ENCODE measurements at places on chromosomes 2 and 18.

DNA sequence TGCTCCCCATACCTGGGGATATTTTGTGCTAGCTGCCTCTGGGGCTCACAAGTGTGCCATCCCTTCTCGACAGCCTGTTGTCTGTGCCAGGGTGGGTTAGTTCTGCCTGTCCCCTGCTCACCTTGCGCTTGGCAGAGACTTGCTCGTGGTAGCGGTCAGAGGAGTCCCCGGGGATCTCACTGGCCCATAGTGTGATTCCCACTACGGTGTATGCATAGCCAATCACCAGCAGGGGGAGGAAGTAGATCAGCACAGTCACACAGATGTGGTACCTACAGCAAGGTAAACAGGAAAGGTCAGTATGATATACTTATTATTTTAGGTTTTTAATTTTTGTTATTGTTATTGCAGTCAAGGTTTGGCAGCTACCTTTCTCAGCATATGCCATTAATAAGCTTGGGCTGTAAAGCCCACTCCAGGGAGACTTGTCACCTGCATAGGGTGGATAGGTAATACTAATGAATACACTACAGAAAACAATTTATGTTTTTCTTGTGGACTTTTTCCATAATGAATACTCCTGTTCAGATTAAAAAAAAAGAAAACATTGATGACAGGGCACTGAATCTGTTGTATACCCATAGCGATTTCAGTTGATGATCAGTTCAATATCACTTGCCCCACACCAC lies 95.2 kb downstream of the POLE4 start:
- no peak for DNase-seq

- no peak for DNase-seq
Measured at GRCh38 chr2:53770264-53770663, 2.7 kb downstream of the CHAC2 start.

DNA sequence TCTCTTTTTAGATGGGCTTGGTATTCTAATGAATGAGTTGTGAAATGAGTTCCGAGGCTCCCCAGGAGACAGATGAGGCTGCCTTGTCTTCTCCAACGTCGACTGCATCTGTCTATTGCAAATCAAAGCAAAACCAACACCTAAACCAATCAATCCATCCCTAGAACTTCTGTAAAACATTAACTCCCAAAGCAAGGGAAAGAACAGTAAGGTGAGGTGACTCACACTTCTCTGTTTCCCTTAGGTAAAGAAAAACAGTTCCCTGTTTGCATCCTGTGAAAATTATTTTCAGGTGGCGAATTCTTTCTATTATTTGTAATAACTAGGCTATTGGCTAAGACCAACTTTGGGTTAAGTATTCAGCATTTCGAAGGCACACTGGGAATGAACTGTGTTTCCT lies 249.4 kb downstream of the EPHA4 start:
- no peak for DNase-seq

GRCh38 chr2:43611987-43612894 lies 16.4 kb upstream of the THADA start:
- peak; percentile 64 for DNase-seq

DNA sequence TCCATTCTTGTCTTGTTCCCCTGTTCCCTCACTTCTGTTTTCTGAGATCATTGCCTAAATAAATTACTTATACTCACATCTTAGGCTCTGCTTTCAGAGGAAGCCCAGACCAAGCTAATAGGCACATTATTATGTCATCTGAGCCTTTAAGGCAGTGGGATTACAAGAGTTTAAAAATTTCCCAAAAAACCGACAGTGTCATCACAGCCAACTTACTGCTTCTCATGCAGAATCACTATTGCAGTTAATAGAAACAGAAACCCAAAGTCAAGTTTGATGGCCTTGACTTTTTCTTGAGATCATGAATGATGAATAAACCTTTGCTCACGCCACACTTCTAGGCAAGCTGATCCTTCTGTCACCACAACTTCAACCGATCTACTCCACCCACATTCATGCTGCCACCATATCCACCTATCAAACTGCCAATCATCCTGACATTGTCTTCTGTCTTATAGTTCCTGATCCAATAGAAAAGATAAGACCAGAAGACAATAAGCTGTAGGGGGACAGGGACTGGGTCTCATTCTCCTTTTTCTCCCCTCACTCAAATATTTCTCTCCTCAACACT lies 142.7 kb upstream of the CREB1 start:
- DNase-seq, result no peak

- DNase-seq, result no peak
Measured at GRCh38 chr2:126855606-126856005, 43.1 kb upstream of the TEX51 start.

GRCh38 chr2:20561637-20562454 lies 89.1 kb downstream of the HS1BP3 start:
- DNase-seq, result no peak
